ENCODE measurements at places on chromosomes 16 and 17.

DNA sequence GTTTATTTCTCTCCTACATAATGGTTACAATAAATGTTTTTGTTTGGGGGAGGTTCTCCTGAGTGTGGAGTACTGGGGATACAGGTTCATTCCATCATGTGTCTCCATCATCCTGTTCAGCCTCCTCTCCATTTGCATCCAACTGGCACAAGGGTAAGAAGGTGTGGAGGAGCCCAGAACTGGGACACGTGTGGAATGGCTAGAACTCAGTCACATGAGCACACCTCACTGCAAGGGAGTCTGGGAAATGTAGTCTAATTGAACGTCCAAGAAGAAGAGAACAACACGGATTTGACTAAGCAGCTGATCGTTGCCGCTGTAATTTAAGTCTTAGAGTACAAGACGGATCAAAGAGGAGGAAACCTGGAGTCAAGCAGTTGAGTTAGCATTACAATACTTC is 6.1 kb downstream of the OR1A1 start:
- DNase-seq, result no peak

- no peak for DNase-seq
Measured at GRCh38 chr16:55905651-55906050, 30.5 kb upstream of the CES5A start.

DNA sequence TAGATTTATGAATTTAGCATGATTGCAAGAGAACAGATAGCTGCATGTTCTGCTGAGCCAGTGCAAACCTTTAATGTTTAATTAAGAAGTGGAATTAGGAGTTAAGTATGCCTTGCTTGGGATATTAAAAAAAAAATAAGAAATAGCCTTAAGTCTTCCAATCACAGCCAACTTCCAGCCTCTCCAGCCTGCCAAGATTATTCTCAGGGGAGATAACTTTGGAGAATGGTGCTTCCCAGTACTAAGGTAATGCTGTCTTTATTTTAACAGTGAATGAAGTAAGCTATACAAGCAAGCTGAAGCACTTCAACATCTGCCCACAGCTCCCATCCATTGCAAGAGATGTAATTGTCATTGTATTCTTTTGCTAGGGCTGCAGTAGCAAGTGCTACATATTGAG is 389.5 kb upstream of the ASIC2 start:
- DNase-seq, result no peak

- no peak for DNase-seq
Measured at GRCh38 chr17:4163951-4164350, 21.0 kb downstream of the CYB5D2 start.

DNA sequence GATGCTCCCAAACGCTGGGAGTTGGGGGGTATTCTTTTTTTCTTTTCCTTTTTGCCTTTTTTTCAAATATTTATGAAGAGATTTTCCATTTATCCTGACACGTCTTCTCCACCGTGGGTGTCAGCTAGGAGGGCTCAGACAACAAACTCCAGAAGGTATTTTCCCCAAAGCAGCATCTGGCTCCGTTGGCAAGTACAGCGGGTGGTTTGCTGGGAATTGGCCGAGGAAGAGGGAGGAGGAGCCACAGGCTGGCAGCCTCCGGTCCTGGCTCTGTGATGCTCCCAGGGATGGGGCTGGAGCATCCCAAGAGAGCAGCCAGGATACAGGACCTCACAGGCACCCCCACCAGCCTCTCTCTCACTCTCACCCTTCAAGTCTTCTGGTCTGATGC is 10.9 kb upstream of the CACNG4 start:
- no peak for DNase-seq

GRCh38 chr16:50093607-50094539 is 28.1 kb downstream of the HEATR3 start:
- peak; percentile 28 for DNase-seq

- DNase-seq, result peak; percentile 48
Measured at GRCh38 chr17:1124896-1125787, 54.6 kb downstream of the ABR start.

DNA sequence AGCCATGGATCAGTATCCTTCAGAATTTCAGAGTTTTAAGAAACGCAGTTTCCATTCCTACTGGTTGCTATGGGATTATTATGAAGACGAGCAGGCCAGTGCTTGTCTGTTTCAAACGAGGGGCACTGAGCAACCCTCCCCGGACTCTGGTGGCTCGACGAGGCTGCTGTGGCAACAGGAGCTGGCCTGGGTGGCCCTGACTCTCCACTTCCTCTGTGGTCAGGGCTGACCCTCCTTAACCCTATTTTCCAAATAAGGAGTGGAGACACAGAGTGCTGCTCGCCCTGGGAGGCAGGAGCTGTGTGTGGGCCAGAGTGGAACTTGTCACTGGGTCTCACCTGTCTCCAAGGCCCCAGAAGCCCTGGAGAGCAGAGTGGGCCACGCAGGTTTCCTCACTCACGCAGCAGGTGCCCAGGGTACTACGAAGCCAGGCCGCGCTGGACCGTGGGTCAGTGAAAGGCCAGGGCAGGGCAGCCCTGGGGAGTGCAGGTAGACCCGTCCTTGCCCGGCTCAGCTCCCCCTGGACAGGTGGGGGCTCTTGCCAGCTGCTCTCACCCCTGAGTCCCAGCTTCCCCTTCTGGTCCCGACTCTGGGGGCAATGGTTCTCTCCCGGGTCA is 3.3 kb downstream of the GALNS start:
- no peak for DNase-seq

DNA sequence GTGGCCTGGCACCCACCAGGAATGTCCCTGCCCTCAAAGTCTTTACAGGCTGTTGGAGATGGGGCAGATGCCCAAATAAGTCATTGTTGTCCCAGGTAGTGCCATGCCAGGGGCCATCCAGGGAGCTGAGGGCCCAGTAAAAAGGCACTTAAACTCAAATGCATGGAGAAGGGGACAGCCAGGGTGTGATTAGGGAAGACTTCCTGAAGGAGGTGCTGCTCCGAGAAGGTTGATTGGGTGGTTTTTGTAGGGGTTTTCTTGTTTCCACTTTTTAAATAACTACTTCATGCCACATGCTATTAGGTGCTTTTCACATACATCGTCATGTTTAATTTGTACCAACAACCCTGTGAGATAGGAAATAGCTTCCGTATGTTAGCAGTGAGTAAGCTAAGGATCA is 66.9 kb downstream of the RAI1 start:
- no peak for DNase-seq

DNA sequence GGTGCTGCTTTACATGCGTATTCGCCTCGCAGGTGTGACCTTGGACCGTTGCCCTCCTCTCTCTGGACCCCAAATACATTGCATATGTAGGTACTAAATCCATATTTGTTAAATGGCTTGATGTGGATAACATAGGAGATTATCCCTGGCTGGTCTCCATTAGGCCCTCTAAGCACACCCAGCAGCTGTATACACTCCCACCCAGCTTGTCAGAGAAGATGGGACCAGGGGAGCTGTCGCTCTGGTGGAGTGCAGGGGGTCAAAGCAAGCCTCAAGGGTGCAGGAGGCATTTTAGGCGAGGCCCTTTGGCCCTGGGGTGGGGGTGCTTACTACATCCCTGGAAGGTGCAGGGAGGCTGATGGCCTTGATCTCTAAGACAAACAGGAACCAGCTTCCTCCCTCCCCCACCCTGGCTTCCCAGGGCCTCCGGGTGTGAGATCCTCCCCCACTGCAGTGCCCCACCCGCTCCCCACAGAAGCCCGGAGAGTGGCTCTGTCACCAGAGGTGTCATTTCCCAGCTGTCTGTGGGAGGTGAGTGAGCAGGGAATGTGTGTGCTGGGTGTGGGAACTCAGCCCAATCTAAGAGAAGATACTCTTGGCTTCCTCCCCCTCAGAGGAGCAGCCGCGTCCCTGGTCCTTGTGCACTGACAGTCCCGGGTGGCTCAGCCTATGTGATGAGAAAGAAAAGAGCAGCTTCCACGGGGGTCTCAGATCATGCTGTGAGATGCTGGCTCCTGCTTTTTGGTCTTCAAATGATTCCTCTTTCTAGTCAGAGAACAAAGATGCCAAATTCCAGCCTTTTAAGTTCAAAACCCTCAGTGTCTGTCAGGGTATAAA is 1.4 kb upstream of the VAMP2 start:
- DNase-seq, result peak; percentile 59

DNA sequence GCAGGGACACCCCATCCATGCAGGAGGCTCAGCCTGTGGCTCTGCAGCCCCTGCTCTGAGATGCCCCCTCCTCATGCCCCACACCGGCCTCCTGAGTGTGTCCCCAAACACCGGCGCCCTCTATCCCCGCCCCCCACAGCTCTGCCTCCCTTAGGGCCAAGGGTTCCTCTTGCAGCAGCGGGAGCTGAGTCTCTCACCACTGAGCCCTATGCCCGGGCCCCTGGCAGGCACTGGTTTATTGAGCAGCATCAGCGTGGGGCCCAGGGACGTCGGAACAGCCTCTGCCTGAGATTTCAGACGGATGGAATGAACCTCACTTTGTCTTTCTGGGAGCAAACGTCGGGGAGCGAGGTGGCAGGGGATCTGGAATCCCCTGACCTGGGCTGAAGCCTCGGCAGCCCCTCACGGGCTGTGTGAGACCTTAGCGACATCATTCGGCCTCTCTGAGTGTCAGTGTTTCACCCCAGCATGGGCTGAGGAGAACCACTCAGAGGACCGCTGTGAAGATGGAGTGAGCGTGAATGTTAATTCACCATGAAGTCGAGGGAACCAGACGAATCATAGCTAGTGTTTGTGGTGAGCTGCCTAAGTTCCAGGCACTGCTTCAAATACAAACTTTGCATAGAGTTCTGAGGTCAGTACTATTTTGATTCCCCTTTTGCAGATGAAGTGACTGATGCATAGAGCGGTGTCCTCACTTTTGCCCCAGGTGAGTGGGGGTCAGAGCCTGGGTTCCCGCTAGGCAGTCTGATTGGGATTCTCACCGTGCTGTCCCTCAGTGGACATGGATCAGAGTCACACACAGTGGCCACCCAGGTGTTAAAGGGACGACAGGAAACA is 5.3 kb upstream of the C16orf74 start:
- DNase-seq, result peak; percentile 47

- DNase-seq, result no peak
Measured at GRCh38 chr16:4606354-4606753, 8.3 kb downstream of the UBALD1 start.

DNA sequence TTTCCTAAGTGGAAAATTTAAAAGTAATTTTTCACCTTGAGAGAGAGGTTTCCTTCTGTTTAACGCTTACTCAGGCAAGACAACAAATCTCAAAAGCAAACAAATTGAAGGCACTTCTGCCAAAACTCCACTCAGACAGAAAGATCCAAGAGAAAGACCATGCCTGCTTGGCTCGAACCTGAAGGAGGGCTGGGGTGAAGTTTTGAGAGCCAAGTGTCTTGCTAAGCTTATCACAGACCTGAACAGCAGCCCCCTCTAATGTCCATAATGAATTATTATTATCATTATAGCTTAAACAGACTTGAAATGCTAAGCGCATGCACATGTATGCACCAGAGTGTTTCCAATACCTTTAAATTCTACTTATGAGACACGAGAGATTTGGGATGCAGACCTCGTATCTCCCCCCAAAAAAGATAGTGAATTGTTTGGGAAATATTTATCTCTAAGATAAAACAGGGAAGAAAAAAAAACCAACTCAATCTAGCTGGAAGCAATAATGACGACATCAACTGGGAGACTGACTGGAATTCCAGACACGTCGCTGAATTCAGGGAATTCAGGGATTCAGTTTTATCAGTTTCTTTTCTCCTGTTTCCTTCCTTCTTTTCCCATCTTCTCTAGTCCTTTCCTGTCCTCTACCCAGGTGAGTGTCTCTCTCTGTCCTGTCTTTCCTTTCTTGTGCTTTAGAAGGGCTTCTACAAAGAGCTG is 473.2 kb downstream of the RBFOX1 start:
- no peak for DNase-seq

GRCh38 chr17:45246861-45247428 is 14.9 kb downstream of the SPATA32 start:
- peak; percentile 15 for DNase-seq

GRCh38 chr16:47876511-47876910 is 279.3 kb downstream of the ABCC12 start:
- no peak for DNase-seq

- DNase-seq, result peak; percentile 41
Measured at GRCh38 chr17:49434821-49435670, 20.4 kb upstream of the PHB1 start.

DNA sequence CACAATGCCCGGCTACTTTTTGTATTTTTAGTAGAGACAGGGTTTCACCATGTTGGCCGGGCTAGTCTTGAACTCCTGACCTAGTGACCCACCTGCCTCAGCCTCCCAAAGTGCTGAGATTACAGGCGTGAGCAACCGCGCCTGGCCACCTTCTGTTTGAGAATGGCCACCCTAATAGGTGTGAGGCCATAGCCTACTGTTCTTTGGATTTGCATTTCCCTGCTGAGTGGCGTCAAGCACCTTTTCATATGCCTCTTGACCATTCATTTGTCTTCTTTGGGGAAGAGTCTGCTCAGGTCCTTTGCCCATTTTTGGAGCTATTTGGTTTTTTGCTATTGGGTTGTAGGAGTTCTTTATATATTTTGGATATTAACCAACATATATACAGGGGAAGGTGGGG is 276.7 kb downstream of the PARN start:
- DNase-seq, result no peak

GRCh38 chr17:50781167-50781566 is 13.8 kb upstream of the ANKRD40CL start:
- no peak for DNase-seq

- no peak for DNase-seq
Measured at GRCh38 chr17:15973834-15974233, 25.7 kb downstream of the ZSWIM7 start.

- DNase-seq, result no peak
Measured at GRCh38 chr17:17059301-17059890, 17.1 kb downstream of the MPRIP start.

DNA sequence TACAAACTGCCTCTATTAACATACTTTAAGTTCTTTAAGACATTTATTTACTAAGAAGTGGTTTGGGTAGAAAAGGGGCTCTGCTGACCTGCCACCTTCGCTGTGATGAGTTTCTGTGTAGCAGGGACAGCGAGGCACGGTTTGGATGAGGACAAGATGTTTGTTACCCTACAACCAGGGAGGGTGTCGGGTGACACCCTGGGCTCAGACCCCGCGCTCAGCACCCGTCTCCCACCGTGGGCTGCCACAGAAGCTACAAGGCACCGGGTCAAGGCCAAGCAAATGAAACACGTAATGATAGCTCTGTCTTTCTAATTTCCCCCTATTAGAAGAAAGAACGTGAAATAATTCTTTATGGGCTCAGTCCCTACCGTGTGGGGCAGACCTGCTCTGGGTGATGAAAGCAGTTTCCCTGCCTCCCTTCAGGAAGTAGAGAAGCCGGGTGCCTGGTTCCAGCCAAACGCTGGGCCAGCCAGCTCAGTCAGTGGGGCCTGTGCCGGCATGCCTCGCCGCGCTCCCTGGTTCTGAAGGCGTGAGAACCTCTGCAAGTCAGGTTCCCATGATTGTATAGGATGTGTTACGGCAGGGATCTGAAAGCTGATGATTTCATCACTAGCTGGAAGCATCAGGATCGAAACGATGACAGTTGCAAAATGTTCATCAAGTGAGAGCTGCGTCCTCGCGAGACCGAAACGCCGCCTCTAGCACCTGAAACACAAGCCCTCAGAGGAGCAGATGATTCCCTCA is 3.9 kb downstream of the ZNF750 start:
- DNase-seq, result no peak
